ENCODE measurements at places on chromosomes 2 and 18.

- DNase-seq: no peak
These were observed 25.1 kb downstream of the KDM3A start for GRCh38 chr2:86466306-86466705.

- DNase-seq: no peak
These were observed 126.4 kb downstream of the SMAD7 start for GRCh38 chr18:48824231-48824970.

- no peak for DNase-seq
These were observed 15.4 kb downstream of the C2orf81 start for GRCh38 chr2:74406035-74406434.

- no peak for DNase-seq
These were observed 128.7 kb upstream of the L3MBTL4 start for GRCh38 chr18:6543330-6543908.

GRCh38 chr2:191347881-191348280 lies 102.7 kb downstream of the MYO1B start:
- DNase-seq: no peak

- no peak for DNase-seq
These were observed 252.1 kb downstream of the CYP26B1 start for GRCh38 chr2:71895320-71896161.

GRCh38 chr2:71256421-71256820 lies 29.5 kb upstream of the PAIP2B start:
- DNase-seq: no peak

- no peak for DNase-seq
These were observed 303.4 kb downstream of the ALK start for GRCh38 chr2:29618024-29618423.

DNA sequence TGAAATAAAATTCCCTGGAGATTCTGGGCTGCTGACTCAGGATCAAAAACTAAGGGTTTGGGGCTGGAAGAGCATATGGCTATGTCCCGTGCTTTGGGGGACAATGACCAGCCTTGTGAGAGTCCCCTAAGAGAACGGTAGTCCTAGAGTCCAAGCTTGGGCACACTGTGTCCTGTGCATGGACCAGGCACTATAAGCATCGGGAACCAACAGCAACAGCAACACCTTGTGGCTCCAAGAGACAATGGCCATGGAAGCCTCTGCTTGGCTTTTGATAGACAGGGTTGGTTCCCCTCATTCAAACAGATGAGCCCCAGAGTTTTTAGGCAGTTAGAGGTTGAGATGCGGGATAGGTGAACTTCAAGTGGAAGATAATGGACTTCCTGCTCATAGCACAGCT lies 294.4 kb upstream of the CHAC2 start:
- no peak for DNase-seq
